Hepatocyte (in vitro differentiated cells): ENCODE measurements at places on chromosomes 5 and 9.

DNA sequence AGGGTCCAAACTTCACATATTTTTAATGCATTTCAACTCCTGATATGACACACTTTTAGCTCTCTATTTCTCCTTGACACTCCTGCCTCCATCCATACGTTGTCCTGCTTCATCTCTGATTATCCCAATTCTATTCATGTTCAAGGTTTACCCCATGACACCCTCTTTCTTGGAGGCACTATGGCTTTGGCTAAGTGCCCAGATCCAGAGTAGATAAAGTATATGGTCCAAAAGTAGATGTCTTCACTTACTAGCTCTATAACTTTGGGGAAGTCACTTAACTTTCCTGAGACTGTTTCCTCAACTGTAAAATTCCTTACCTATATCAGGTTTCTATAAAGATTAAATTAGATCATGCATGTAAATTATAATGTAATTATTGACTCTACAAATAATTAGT lies 36.1 kb downstream of the SLC22A5 start:
- no peak for DNase-seq

GRCh38 chr9:72022841-72023240 lies 37.6 kb downstream of the C9orf57 start:
- DNase-seq: peak; percentile 57

- no peak for DNase-seq
Measured at GRCh38 chr9:76651119-76651705, 113.0 kb upstream of the PCA3 start.

DNA sequence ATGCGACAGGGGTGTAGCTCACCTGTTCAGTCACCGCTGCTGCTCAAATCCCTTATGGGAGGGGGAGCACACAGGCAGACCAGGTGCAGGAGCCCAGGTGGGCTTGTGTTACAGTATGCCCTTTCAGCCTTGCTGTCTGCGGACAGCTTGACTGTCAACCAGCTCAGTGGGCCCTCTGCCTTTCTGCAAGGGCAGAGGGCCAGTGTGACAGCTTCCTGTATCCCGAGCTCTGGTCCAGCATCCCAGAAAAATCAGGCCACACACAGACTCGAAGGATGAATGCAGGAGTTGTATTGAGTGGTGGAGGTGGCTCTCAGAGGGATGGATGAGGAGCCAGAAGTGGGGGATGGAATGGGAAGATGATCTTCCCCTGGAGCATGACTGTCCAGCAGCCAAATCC lies 172.2 kb downstream of the C5orf15 start:
- DNase-seq: no peak

DNA sequence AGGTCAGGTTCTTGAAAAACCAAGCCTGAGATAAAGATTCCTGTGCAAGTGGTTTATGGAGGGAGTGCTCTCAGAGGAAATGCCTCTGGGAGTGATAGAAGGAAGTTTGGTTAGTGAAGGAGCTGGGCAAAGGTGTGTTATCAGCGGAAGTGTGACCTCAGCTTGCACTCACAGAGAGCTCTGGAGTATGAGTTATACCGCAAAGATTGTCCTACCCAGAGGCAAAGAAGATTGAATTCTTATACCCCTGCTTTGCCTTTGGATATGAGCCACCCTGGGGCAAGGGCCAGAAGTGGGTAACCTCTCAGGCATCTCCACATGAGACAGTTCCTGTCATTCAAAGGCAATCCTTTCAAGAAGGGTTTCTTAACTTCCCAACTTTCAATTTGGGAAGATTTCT lies 145.6 kb downstream of the MUSK start:
- DNase-seq: no peak

- DNase-seq: no peak
Measured at GRCh38 chr5:26805076-26805475, 233.3 kb downstream of the CDH9 start.

DNA sequence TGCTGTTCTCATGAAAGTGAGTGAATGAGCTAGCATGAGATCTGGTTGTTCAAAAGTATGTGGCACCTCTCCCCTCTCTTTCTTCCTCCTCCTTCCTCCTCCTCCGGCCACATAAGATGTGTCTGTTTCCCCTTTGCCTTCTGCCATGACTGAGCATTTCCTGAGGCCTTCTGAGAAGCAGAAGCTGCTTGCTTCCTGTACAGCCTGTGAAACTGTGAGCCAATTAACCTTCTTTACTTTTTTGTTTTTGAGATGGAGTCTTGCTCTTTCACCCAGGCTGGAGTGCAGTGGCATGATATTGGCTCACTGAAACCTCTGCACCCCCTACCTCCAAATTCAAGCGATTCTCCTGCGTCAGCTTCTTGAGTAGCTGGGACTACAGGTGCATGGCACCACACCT lies 6.1 kb downstream of the S100Z start:
- no peak for DNase-seq

- no peak for DNase-seq
Measured at GRCh38 chr9:83599071-83599470, 23.9 kb upstream of the IDNK start.

DNA sequence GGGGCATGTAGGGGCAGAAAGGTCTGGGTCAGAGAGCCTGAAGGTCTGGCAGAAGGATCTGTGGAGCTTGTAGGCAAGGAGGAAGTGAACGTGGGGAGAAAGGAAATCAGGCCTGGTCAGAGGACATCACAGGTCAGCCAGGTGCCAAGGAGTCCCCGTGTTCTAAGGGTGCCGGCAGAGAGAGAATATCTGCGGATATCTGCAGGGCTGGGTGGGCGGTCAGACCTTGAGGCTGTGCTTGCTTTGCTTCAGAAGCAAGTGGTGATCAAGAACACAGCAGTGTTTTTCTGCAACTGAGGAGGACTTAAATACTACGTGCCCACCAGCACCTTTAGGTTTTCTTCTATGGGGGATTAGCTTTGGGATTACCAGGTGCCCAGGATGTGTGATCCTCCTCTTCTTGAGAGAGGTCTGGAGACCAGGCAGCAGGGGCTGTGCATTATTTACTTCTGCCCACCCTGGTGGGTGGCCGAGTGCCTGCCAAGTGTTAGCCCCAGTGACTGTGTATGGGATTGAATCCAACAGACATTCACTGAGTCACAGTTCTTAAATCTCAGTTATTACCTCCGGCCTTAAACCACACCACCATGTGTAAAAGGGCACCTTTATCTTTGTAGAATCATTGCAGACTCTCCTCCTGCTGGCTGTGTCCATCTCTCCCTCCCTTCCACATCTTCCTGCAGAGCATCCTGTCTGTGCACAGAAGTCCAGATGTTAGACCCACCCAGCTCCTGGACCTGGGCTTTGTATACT lies 12.5 kb upstream of the SHB start:
- DNase-seq: no peak

GRCh38 chr9:36039696-36040095 lies 3.0 kb downstream of the RECK start:
- DNase-seq: no peak

DNA sequence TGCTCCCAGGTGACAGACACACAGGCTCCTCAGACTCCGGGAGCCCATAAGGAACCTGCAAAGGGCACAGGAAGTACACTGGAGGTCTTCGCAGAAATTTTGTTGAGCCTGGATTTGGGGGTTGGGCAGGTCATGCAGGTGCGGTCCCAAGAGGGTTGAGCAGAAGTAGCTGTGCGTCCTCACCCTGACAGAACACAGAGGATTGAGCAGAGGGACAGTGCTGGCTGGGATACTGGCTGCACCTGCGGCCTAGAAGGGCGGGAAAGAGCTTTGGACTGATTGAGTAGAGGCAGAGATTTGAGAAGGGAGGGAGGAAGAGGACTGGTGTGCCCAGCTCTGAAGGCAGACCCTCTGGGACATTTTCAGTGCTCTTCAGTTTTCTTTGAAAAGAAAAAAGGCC lies 65.4 kb downstream of the PTPDC1 start:
- DNase-seq: no peak

DNA sequence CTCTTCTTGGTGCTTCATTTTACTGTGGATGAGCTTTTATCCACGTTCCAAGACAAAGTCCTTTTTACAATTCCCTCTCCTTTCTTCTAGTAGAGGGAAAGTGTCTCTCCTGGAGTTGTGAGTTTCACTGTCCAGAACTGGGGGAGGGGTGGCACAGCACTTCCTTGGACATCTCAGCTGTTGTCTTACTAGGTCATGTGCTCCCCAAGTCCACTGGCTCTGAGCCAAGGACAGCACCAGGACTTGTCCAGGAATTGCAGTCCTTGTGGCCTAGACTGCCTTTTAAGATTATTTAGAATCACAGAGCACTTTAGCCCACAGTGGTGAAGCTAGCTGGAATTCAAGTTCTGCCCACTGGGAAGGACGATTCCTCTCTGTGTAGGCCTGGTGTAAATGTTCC lies 700.2 kb upstream of the PTPRD start:
- peak; percentile 66 for DNase-seq

DNA sequence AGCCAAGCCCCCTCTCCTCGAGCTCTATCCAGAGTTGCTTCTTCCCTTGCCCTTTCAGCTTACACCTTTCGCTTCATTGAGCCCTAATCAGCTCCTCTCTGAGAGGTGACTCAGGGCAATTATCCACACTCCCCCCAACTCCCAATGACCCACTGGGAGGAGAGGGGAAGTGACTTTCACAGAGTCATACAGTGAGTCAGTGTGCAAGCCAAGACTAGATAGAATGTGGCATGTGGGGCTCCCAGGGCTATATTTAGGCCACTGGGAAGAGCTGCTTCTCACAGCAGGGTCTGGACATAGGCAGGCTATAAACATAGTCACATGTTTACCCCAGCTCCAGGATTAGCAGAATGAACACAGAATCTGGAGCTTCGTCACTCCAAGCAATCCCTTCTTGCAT lies 57.4 kb downstream of the NRG2 start:
- DNase-seq: peak; percentile 24

DNA sequence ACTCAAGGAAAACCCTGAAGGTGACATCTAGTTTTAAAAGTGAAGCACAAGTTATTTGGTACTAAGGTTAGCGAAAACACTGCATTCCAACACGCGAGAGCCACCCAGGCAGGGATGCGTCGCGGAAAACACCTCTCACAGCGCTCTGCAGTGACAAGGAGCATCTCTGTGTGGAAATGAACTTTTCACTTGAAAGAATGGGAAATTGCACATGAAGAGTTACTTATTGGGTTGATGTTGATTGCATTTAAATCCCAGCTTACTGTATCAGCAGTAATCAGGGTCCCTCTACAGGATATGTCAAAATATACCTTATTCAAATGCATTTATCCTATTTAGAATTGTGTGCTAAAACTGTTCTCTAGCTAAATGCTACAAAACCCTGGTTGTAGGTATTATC lies 144.4 kb downstream of the BNC2 start:
- peak; percentile 10 for DNase-seq

GRCh38 chr5:39076757-39077728 lies 2.8 kb upstream of the RICTOR start:
- DNase-seq: no peak

DNA sequence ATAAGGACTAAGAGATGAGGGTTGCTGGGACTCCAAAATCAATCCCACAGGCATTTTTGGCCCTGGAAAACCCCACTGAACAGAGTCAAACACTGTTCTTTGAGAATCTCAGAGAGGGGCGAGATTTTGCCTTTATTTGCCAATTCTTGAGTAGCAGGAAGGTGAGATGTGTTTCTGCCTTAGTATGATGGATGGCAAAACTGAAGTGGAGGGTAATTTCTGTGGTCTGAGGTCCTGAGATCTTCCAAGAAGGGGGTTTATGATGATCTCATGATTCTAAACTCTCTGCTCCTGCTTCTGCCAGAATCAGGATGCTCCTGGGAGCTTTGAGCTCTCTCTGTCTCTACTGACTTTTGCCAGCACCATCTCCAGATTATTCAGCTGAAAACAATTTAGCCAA lies 174.8 kb upstream of the CLINT1 start:
- DNase-seq: no peak

- no peak for DNase-seq
Measured at GRCh38 chr9:98083566-98084183, 27.1 kb downstream of the NANS start.

DNA sequence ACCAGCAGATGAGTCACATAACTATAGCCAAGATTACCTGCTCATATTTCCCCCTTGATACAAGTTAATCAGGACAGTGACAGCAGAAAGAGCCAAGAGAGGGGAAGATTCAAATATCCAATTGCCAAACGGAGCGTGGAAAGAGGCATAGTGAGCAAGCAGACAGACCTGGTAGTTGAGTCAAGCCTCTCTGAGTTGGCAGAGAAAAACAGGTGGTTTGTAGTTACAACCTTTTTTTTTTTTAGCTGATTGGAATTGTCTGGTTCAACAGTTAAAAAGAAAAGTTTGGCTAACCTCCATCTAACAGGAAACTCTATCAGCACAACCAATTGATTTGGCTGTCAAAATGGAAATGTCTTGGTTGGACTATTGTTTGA lies 272.1 kb downstream of the TLE1 start:
- DNase-seq: no peak

DNA sequence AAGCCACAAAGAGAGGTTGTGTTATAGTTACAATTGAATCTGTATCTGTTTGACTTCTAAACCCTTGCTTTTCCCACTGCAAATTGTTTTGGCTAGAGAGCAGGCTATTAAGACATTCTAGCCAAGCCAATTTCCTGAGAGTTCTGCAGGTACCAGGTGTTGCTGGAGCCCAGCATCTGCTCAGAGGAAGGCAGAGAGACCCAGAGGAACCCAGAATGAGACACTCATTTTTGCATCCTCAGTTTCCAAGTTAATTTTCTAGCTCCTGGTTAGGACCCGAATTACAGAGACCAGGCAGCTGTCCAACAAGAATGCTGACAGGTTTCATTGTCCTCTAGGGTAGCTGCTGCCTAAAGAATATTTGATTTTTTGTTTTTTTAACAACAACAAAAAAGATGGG lies 266.2 kb downstream of the TRIM32 start:
- no peak for DNase-seq

- no peak for DNase-seq
Measured at GRCh38 chr9:136111190-136111589, 7.5 kb downstream of the TMEM250 start.

DNA sequence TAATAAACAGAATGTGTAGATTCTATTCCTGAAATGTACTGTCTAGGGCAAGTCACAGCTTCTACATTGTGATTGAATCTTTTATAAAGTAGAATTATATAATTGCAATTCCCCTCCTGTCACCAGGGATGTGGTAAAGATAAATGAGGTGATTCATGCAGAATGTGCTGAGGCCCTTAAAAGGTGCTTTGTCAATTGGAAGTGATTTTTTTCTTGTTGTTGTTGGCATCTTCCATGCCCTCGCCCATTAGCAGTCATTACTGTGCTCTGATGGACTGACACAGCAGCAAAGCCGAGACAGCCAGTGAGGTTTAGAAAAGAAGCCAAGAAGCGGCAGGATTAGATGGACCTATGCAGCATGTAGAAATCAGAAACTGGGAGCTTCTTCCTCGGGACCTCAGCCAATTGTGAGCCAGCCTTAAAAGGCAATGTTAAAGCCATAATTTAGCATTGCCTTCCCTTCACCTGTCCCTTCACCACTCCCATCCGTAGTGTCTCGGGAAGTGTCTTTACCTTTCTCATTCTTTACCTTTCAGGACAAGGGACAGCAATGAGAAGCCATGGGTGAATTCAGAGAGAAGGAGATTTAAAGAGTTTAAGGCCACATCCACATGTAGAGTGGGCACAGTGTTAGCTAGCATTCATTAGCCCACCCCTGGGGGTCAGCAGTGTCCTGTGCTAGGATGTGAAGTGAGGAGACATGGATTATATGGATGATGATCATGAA lies 257.8 kb downstream of the PLK2 start:
- no peak for DNase-seq

GRCh38 chr9:79357194-79357593 lies 214.6 kb upstream of the TLE4 start:
- DNase-seq: no peak
